Subcutaneous preadipocyte (primary cell): ENCODE measurements at places on chromosomes 3 and 15. TPM values are rescaled to one million over a fixed set of nuclear protein-coding genes. Genes with fewer than 3 reads are reported as not detected.

LARP6 gene
- 28.3 and 30.9 TPM in 2 replicates for total RNA-seq

NRROS gene
- total RNA-seq, result 3.3 and 4.9 TPM in 2 replicates

SLMAP gene
- 37.5 and 48.7 TPM in 2 replicates for total RNA-seq

CHRD gene
- total RNA-seq, result 0.20 and 1.8 TPM in 2 replicates

PAQR9 gene
- total RNA-seq, result 0.20 TPM in 1 of 2 replicates, not detected in the other

CA12 gene
- total RNA-seq, result 122 and 133 TPM in 2 replicates

OR5K2 gene
- total RNA-seq, result not detected in 2 replicates

OPA1 gene
- total RNA-seq, result 66.9 and 97.9 TPM in 2 replicates

PODXL2 gene
- total RNA-seq, result 2.2 and 2.3 TPM in 2 replicates

TRPC1 gene
- 27.2 and 33.1 TPM in 2 replicates for total RNA-seq

DUOXA1 gene
- not detected in 2 replicates for total RNA-seq

IQCF5 gene
- total RNA-seq, result not detected in 2 replicates

C2CD4A gene
- total RNA-seq, result not detected in 2 replicates

CHD2 gene
- 65.8 and 68.8 TPM in 2 replicates for total RNA-seq

DISP2 gene
- under 0.01 and 0.20 TPM in 2 replicates for total RNA-seq

CCDC50 gene
- 52.2 and 62.6 TPM in 2 replicates for total RNA-seq

ZNF662 gene
- total RNA-seq, result 0.98 and 2.2 TPM in 2 replicates

ACKR2 gene
- 0.20 TPM in 1 of 2 replicates, not detected in the other for total RNA-seq

TERB2 gene
- not detected in 2 replicates for total RNA-seq

MKRN2OS gene
- total RNA-seq, result not detected in 2 replicates

KIF15 gene
- total RNA-seq, result 10.7 and 17.4 TPM in 2 replicates

GHSR gene
- not detected in 2 replicates for total RNA-seq

CPEB1 gene
- total RNA-seq, result 5.1 and 8.8 TPM in 2 replicates

ZNF774 gene
- total RNA-seq, result 0.73 and 0.98 TPM in 2 replicates

AADACL2 gene
- total RNA-seq, result not detected in 2 replicates

RBMS3 gene
- total RNA-seq, result 33.4 and 47.7 TPM in 2 replicates

MESP2 gene
- total RNA-seq, result 0.78 and 1.1 TPM in 2 replicates

SH2D7 gene
- not detected in 2 replicates for total RNA-seq

PRTG gene
- 5.7 and 5.9 TPM in 2 replicates for total RNA-seq

TMEM108 gene
- under 0.01 TPM in 1 of 2 replicates, not detected in the other for total RNA-seq

ADAMTS17 gene
- total RNA-seq, result 0.20 and 0.73 TPM in 2 replicates

SRGAP3 gene
- 2.9 and 5.1 TPM in 2 replicates for total RNA-seq

CD200 gene
- not detected in 2 replicates for total RNA-seq

TUSC7 gene
- not detected in 2 replicates for total RNA-seq

GOLGA6L7 gene
- total RNA-seq, result not detected in 2 replicates

ANKRD34C gene
- total RNA-seq, result not detected in 2 replicates

CHRM5 gene
- under 0.01 TPM in 1 of 2 replicates, not detected in the other for total RNA-seq

FBLN2 gene
- total RNA-seq, result 43.0 and 119 TPM in 2 replicates

TMEM207 gene
- total RNA-seq, result not detected in 2 replicates
